Fibroblast of skin of abdomen (primary cell): ENCODE measurements at places on chromosomes 1 and 21.

DNA sequence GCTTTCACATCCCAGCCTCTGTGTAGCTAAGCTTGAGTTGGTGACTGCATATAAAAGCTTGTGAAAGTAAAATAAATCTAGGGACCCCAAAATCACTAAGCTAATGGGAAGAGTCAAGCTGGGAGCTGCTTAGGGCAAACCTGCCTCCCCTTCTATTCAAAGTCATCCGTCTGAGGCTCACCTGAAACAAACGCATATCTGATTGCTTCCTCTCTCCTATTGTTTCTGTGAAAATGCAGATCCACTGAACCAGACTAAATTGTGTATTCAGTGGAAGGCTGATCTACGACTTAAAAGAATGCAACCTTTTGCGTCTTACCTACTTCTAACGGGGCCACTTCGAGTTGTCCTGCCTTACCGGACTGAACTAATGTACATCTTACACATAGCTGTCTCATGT is 70.3 kb downstream of the LTN1 start:
- no peak for DNase-seq

DNA sequence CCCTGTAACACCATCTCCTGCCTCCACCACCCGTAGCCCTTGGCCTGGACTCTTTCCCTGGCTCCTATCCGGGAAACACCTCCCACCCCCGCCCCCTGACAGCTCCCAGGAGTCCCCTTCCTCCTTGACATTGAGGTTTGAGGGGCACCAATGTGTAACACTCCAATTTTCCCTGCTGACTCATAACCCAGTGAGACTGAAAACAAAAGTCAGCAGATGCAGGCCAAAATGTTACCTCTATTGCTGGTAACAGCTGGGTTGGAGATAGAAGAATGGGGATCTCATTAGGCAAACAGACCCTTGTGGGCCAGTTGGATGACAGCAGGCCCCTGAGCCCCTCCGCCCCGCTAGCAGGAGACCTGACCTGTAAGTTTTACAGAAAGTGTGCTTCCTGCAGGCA is 237.2 kb downstream of the KAZN start:
- no peak for DNase-seq

GRCh38 chr1:87806379-87807094 is 477.9 kb downstream of the LMO4 start:
- no peak for DNase-seq

GRCh38 chr1:16993521-16994038 is 13.2 kb upstream of the MFAP2 start:
- no peak for DNase-seq

GRCh38 chr1:104830534-104830933 is 1080.8 kb downstream of the AMY1C start:
- no peak for DNase-seq

- DNase-seq = peak; percentile 63
Observed at GRCh38 chr1:30779294-30780071, 21.9 kb upstream of the LAPTM5 start.

GRCh38 chr1:101410048-101410878 is 173.4 kb downstream of the S1PR1 start:
- DNase-seq = no peak

DNA sequence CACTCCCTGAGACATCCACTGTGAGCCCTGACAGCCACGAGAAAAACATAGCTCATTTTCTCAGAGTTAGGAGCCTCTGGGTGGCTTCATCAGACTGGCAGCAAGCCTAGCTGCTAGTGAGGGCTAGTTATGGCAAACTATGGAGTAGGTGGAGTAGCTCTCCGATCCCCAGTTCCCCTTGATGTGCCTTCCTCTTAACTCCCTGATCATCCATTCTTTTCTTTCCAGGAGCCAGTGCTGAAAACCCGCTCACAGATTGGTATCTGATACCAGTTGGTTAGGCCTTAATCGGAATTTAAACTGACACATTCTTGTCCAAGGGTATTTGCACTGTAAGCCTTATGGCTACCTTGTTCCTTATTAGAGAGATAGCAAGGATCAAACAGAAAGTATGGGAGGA is 31.4 kb upstream of the PAXBP1 start:
- no peak for DNase-seq

GRCh38 chr1:246181241-246181640 is 325.8 kb downstream of the SMYD3 start:
- DNase-seq = peak; percentile 27
